ENCODE measurements at places on chromosomes 2 and 18.

DNA sequence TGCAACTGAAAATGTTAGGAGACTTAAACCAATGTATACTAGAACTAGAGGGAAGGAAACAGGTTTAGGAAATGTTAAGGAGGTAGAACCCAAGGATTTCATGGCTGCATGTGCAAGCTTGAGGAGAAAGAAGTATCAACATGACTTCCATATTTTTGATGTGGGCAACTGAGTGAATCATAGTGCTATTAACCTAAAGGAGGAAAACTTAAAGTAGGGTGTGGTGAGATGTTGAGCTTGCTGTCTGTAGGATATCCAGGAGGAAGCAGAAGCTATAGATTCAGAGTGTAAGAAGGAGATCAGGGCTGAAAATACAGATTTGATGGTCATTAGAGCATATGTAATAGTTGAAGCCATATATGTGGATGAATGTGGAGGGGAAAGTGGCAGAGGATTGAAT lies 31.5 kb downstream of the NDC80 start:
- no peak for DNase-seq

DNA sequence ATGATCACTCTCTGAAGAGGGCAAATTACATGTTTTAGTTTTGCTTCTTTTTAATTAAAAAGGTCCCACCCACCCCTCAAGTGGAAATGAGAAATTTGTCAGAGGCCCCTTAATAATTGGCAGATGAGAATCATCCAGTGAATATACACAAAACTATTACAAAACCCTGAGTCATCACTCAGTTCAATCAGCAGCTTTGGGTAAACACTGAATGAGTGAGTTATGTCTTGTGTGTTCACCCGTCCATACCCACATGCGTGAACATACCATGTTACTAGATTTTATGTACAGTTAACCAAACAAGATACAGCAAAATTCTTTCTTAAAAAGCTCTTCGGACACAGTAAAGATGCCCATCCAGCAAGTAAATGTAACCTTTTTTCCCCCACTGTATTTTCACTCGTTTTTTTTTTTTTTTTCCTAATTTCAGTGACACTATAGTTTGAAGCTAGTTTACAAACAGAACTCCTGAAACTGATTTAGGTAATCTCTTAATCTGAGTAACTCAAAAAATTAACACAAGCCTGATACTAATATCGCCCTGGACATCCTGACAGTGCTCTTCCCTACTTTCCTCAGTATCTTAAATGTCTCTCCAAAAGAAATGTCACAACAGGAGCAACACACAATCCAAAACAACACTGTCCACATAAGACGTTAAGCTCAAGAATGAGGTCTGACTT lies 1.4 kb downstream of the PSME4 start:
- no peak for DNase-seq

- DNase-seq: no peak
Observed at GRCh38 chr2:4098137-4098536, 394.8 kb downstream of the DCDC2C start.

GRCh38 chr2:173149491-173149890 lies 73.8 kb downstream of the MAP3K20 start:
- peak; percentile 26 for DNase-seq

GRCh38 chr2:155218945-155219344 lies 520.5 kb downstream of the KCNJ3 start:
- DNase-seq: no peak

- DNase-seq: no peak
Observed at GRCh38 chr2:215772003-215772402, 241.3 kb downstream of the MREG start.

DNA sequence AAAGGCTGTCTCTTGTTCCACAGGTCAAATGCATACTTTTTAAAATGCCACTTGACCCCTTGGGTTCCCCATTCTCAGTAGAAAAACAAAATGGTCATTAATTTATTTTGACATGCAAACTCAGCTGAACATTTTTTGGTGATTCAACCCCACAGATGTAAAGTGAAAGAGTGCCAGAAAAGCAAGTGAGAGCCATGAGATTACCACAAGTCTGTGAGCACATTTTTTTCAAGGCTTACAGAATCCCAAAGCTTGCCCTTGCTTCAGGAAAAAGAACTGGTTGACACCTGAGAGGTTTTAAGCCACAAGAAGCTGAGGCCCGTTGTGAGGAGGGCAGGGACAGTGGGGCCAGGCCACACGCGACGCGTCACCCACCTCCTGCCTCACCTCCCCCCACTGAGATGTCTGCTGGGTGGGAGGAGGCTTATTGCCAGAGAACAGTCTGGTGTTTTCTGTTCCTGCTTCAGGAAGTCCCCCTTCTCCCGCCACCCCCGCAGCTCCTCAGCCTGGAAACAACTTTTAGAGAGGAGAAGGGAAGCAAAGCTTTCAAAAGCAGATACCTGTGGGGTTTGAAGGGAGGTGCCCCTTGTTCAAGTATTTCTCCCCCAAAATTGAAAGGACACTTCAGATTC lies 70.4 kb upstream of the CYP1B1 start:
- DNase-seq: peak; percentile 7

- DNase-seq: no peak
Observed at GRCh38 chr2:159256159-159256558, 30.3 kb downstream of the WDSUB1 start.

DNA sequence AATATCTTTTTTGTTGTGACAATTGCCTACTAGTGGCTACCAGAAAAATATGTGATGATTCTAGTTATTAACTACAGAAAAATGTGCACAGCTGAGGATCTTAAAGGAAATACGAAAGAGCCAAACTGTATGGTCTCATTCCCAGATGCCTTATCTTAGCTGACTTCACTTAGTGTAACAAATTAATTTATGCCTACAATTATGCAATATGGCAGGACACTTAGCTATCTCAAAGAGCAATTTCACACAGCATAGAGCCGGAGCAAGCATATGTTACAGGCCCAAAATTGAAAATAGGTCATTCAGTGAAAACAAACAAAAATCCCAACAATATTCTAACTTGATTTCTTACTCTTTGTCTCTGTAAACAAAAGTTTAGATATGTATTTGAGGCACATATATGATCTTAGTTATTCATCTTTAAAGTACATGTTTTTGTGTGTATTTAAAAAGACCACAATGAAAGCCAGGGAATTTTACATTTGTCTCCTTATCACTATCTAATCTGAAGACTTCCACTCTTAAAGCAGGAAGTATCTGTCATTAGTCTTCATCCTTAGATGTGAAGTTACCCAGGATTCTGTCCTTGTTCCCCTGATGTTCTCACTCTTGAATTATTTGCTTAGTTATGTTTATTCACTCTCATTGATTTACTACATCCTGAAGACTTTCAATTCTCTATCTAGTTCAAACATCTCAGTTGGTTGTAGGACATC lies 1579.0 kb upstream of the NXPH2 start:
- DNase-seq: no peak
